Muscle of arm (tissue), 14 donors: ENCODE measurements at places on chromosomes 11 and 22.
A peak's percentile ranks its signal among the peaks of the same experiment; 100 is the strongest.

- no peak for DNase-seq
Observed at GRCh38 chr22:40001800-40002577, 7.2 kb downstream of the FAM83F start.

DNA sequence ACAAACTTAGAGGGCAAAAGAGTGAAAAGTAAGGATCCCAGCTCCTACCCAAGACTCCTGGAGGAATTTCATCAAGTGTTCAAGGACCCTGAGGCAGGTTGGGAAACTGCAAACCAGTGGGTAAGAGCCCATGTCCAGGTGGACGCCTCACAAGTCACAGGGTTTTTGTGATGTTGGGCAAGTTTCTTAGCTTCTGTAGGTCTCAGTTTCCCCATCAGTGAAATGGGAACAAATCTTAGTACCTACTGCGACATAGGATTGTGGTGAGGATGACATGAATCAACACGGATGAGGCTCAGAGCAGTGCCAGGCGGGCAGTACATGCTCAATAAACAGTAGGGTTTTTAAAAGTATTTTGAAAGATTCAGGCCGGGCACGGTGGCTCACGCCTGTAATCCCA is 17.3 kb upstream of the CDC42EP1 start:
- no peak for DNase-seq

- DNase-seq: no peak
Observed at GRCh38 chr22:41996826-41997225, 1.8 kb upstream of the WBP2NL start.

- no peak for DNase-seq
Observed at GRCh38 chr22:28607795-28608194, 71.8 kb downstream of the TTC28 start.

GRCh38 chr22:19590696-19591095 is 66.5 kb upstream of the CLDN5 start:
- no peak for DNase-seq

DNA sequence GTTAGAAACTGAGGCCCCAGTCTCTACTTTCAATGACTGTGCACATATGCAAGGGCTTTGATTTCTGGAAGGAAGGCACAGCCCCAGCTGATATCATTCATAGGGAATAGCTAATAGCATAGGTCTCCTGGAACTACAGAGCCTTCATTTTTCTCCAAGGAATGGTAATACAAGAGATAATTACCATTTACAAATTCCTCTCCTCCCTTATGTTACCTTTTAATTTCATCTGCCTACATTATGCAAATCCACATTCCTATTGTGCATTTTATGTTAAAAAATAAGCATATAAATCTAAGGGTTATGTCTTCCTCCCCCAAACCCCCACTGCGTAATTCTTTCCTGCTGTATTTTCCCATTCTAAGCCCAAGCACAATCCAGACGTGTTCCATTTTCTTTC is 94.9 kb downstream of the AMBRA1 start:
- DNase-seq: no peak

DNA sequence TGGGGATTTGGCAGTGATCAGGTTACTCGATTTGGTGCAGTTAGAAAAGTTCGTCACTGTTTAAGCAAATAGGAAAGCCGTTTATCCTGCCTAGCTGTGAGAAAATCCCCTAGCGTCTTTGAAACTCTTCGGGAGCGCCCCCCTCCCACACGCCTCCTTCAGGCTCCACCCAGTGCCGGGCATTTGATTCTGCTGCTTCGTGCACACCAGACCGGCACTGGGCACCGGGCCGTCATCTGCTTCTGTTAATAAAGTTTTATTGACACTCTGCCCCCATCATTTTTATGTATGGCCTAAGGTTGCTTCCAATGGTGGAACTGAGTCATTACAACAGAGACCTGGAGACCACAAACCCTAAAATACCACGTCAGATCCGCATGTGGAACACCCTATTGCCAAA is 50.9 kb downstream of the IGF2 start:
- DNase-seq: no peak

DNA sequence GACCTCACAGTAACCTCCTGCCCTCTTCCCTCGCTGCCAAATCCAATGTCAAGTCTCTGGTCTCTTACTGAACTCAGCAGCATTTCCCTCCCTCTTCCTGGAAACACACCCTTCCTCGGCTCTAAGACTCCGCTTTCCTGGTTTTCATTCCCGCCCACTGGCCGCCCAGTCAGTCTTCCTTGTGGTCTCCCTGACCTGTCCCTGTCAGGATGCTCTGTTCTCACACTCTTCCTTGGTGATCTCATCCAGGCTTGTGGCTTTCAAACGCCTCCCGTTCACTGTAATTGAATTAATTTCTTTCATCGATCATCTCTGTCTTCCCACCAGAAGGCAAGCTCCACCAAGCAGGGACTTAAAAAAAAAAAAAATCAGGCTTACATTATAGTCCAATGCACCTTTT is 33.5 kb downstream of the MYO18B start:
- no peak for DNase-seq

- no peak for DNase-seq
Observed at GRCh38 chr11:130876931-130877915, 39.1 kb downstream of the SNX19 start.

GRCh38 chr22:27686534-27686933 is 115.0 kb downstream of the MN1 start:
- DNase-seq: peak; percentile 33

- DNase-seq: no peak
Observed at GRCh38 chr11:64004590-64004984, 18.3 kb downstream of the OTUB1 start.

DNA sequence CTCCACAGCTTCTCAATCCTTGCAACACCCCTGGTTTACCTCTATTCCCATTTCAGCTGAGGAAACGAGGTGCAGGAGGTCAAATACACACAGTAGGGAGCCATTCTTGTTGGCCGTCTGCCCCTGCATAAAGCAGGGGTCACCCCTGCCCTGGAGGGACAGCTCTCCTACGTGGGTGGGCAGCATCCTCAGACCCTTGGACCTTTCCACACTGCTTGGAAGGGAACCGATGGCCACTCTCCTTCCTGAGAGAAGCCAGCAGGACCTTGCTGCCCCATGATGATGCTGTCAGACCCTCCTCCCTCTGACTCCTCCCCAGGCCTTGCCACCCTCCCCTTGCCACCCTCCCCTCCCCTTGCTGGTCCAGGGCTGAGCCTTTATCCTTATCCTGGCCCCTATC is 121.1 kb upstream of the SYT13 start:
- DNase-seq: no peak

DNA sequence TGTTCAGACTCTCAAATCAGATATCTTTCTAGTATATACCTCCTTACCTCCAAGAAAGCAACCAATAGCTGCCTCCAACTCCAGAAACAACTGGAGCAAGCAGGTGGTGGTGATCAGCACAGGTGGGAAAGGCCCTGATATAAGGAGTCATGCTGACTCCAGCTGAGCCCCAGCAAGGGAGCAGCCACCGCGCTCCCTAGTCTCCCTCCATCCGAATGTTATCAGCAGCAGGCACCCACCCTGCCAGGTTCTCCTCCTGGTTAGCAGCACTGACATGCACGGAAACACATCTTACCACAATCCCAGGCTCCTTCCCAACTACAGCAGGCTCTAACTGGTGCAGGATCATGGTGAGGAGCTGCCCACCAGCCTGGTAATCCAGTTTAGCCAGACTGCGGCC is 18.5 kb upstream of the STK33 start:
- no peak for DNase-seq

- no peak for DNase-seq
Observed at GRCh38 chr11:134582770-134583095, 170.7 kb upstream of the B3GAT1 start.

- no peak for DNase-seq
Observed at GRCh38 chr22:48093981-48094380, 1331.5 kb downstream of the TBC1D22A start.

GRCh38 chr22:47352920-47353700 is 590.7 kb downstream of the TBC1D22A start:
- no peak for DNase-seq

- peak; percentile 55 for DNase-seq
Observed at GRCh38 chr11:102799681-102800340, 1.9 kb upstream of the MMP1 start.
